ENCODE measurements at places on chromosomes 1 and 21. TPM values are rescaled to one million over a fixed set of nuclear protein-coding genes. Genes with fewer than 3 reads are reported as not detected.

The UBE2Q1 gene
- total RNA-seq: 30.8 TPM

The SH2D2A gene
- 2.4 TPM for total RNA-seq

The TRIM58 gene
- 8.0 TPM for total RNA-seq

The PCSK9 gene
- 0.30 TPM for total RNA-seq

DNA sequence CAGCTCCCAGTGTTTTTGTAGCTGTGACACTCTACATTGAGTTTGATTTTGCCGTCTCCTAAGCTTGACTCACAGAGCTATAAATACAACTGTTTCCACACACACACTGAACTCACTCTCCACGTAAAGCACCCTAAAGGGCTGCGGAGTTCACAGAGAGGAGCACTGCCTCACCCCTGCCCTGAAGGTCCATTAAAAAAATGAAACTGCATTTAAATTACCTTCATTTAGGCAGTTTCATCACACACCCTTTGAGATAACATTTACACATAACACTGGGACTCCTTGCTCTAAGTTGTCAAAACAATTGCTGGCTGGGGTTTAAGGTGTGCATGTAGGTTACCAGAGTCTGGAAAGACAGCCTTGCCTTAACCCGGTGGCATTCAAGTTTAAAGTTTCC, 137.1 kb upstream of the MAGI3 start:
- no peak overlapping the region for H3K4me3 ChIP-seq
- no peak overlapping the region for H3K27ac ChIP-seq
- H3K4me1 ChIP-seq: no peaks in the 10 kb centered on the region
- H3K27me3 ChIP-seq: no peaks in the 10 kb centered on the region
- H3K36me3 ChIP-seq: no peaks in the 10 kb centered on the region
- DNase-seq: no peak

DNA sequence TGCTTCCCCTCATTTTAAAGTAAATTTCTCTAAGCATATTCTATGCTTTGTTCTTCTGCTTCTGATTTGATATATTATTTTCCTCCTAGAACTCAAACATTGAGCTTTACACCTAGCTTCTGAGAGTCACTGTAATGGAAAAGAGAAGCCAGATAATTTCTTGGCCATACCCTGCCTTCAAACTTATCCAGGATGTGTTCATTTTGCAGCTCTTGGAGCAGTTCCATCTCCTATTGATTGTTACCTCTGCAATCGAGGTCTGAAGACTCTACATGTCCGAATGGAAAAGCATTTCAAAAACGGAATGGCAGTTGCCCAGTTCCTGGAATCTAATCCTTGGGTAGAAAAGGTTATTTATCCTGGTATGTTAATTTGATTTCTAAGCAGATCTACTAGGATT, 20.8 kb downstream of the CTH start:
- peaks cover 15% of the 10 kb centered on the region for H3K36me3 ChIP-seq
- H3K4me3 ChIP-seq: no peak overlapping the region
- H3K27me3 ChIP-seq: no peaks in the 10 kb centered on the region
- no peaks in the 10 kb centered on the region for H3K4me1 ChIP-seq

DNA sequence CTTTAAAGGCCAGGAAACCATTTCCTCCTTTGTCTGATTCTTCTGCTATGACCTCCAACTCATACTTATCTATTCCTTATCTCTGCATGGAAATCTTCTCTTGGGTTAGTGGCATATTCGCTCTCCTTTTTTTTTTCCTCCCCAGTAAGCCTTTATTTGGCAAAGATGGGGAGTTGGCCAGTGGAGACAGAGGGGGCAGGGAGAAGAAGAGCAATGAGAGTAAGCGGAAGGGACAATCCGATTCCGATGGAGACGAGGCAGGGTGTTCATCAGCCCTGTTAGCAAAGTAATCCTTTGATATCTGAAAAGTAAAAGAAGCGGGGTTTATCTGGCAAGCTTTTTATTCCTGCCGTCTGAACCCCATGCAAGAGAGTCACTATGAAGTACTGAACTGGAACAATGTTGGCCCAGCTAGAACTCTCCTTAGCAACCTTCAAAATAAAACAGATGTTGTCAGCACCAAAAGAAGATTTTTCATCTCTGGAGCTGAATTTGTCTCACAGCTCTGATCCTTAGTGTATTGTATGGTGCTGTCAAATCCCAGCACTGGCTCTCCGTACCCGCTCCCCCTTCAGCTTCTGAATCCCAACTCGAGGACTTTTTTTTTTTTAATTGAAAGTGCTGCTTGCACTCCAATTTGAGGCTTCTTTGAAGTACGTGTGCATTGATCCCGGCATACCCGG, 40.9 kb downstream of the PTGFRN start:
- peaks cover 55% of the 10 kb centered on the region for H3K4me1 ChIP-seq
- peak overlapping the region; percentile 51 for H3K27ac ChIP-seq
- DNase-seq: peak; percentile 57

DNA sequence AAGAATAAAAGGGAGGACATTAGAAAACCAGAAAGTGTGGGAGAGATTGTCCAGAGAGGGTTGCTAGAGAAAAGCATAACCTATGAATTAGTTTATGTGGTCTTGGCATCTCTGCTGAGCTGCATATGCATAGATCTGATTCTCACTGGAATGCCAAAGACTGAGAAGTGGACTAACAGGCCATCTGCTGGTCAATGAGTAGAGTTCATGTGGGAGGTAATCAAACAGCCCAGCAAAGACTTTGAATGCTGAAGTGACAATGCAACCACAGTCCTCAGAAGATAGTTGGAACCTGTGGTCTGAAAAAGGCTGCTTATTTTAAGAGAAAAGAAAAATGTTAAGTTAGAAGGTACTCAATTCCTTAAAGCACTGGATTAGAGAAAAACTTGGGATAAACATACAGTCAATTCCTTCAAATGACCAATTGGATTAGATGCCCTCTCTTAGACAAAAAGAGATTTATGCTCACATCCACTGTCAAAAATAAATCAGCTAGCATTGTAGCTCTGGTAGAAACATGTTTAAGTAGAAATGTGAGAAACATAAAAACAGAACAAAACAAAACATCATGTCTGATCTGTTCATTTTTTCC, 382.8 kb downstream of the AMY1C start:
- no peaks in the 10 kb centered on the region for H3K27me3 ChIP-seq
- DNase-seq: no peak
- no peak overlapping the region for H3K4me3 ChIP-seq
- no peak overlapping the region for H3K27ac ChIP-seq
- no peaks in the 10 kb centered on the region for H3K4me1 ChIP-seq
